ENCODE measurements at places on chromosomes 7 and 10.

- DNase-seq = no peak
Measured at GRCh38 chr10:15393139-15393825, 22.2 kb upstream of the FAM171A1 start.

- no peak for DNase-seq
Measured at GRCh38 chr10:113316506-113316905, 236.3 kb upstream of the HABP2 start.

GRCh38 chr10:11284291-11285085 lies 266.8 kb downstream of the CELF2 start:
- no peak for DNase-seq

- no peak for DNase-seq
Measured at GRCh38 chr7:118005026-118005425, 131.8 kb upstream of the CTTNBP2 start.

GRCh38 chr10:33434933-33435332 lies 100.5 kb upstream of the NRP1 start:
- DNase-seq = no peak
